ENCODE measurements at places on chromosomes 5 and 9.
A peak's percentile ranks its signal among the peaks of the same experiment; 100 is the strongest.

DNA sequence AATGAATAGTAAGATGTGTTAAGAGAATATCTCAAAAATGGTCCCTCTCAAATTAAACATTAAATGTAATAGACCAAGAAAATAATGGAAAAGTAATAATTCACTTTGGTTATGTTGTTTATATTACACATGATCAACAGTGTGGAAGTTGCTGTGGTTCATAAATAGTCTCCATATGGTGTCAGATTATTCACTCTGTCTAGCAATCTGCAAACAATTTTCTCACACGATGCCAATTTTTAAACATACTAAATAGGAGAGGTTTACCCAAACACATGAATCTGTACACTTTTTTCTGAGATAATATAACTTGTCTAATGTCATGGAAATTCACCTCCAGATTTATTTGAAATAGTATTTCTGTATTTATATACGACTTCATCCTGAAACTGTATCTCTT lies 217.4 kb upstream of the FBXL7 start:
- DNase-seq, result no peak

GRCh38 chr5:75690669-75691068 lies 26.6 kb downstream of the POC5 start:
- DNase-seq, result no peak

DNA sequence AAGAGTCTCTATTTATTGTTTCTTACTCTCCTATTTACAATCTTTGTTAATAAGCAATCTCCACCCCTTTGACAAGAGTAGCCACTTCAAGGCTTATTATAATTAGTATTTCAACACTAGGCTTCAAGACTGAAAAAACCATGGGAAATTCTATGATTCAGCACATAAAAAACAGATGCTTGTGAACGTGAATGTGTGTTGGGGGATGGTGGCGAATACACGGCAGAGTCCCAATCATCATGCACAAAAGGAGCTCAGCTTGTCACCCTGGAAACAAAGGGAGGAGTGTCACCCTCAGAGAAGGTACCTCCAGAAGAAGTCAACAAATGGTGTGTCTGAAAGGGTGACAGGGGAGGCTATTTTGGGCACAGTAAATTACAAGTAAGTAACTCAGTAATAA lies 157.2 kb upstream of the RETREG1 start:
- DNase-seq, result no peak

DNA sequence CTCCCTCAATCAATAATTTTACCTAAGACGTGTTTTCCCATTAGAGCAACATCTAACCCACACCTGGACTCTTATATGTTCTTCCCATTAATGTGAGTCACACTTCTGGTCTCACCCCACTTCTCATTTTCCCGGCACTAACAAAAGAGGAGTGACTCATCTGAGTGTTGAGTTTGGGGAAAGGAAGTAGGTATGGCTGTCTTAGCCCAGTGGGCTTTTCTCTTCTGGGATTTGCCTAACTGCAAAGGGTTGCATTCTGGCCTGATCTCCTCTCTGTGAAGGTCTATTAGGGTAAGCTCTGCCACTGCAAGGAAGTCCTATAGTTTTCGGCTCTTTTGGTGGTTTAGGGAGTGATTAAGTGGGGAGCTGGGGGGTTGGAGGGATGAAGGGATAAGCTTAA lies 195.6 kb downstream of the KIAA0825 start:
- no peak for DNase-seq

DNA sequence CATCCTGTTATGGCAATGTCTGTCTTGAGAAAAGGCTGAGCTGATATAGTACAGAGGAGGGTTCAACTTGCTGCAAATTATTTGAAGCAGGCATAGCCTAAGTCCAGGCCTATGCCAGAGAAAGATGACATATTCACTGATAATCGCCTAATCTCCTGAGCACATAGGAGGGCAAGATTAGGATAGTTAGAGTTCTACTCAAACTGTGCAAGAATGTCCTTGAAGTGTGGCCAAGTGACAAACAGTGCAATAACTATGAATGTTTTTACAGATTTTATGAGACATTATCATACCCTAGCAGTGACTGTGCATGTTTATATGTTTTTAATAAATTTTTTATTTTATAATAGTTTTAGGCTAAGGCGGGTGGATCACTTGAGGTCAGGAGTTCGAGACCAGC lies 96.2 kb downstream of the TSSK1B start:
- no peak for DNase-seq

GRCh38 chr5:143968071-143968878 lies 156.3 kb downstream of the HMHB1 start:
- DNase-seq, result peak; percentile 52

Measured in NCI-H524 (cell line).